ENCODE measurements at places on chromosomes 3 and 15.

DNA sequence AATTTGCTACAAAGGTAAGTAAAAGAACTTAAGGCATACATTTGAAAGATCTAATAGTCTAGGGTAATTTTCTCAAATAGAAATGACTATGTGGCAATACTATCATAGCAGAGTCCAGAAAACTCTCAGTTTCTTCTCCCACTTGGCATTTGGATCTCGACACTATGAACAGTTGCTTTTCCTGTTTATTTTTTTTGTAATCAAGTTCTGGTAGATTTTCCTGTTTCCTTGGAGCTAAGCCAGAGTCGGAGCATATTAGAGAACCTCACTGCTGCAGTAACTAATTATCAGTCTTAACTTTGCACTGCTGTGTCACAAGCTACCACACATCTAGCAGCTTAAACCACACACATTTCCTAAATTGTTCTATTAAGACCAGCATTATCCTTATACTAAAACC, 44.9 kb upstream of the ZNF385D start:
- DNase-seq, result no peak

DNA sequence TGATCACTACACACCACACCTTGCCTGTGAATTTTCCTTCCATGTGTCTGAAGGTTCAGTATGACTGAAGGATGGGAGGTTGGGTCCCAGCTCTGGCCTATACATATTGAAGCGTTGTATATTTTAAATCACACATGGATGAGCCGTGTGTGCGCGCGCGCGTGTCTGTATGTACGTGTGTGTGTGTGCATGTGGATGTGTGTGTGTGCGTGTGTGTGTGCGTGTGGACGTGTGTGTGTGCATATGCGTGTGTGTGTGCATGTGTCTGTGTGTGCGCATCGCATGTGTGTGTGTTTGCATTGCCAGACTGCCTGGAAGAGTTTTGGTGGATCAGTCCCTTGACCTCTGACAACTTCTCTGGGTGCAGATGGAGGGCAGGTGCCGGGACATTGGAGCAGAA, 45.7 kb downstream of the RPLP1 start:
- no peak for DNase-seq

GRCh38 chr15:26628879-26629529, 143.9 kb downstream of the GABRB3 start:
- DNase-seq, result peak; percentile 75

- DNase-seq, result no peak
Measured at GRCh38 chr15:89038146-89038545, 50.1 kb upstream of the ABHD2 start.

DNA sequence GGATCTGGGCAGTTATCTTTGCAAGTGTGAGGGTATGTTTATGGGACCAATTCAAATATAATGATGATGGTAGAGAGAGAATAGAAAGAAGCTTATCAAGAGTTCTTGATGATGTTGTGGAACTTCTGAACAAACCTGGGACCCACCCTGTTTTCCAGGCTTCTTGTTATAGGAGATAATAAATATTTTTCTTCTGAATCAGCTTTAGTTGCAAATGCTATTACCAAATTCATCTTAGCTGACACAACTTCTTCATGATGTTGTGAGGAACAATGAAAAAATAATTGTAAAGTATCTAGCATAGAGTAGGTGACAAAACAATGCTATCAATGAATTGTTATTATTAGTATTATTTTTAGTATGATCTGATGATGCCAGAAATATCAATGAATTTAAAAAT, 43.5 kb upstream of the PTX3 start:
- no peak for DNase-seq

GRCh38 chr3:170745211-170745718, 124.7 kb downstream of the RPL22L1 start:
- peak; percentile 61 for DNase-seq

DNA sequence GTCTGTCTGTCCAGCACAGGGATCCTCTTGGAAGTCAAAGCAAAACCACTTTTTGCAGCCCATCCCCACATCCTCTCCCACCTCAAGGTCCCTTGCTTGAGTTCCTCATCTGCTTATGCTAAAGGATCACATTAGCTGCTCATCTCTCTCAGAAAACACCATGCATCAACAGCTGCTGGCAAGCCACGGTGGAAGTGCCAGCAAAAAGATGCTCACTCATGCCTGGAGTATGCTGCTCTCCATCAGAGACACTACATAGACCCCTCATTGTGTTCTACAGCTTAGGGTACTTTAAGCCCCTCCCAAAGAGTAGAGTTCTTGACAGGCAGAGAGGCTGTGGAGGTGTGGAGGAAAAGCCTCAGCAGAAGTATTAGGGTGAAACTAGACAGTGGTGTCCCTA, 94.6 kb upstream of the COL8A1 start:
- DNase-seq, result no peak

Data from fibroblast of skin of scalp (primary cell).